ENCODE measurements at places on chromosomes 2 and 18.

GRCh38 chr18:14014456-14014855, 99.1 kb upstream of the MC2R start:
- no peak for DNase-seq

- peak; percentile 53 for DNase-seq
Observed at GRCh38 chr2:165631089-165631488, 161.6 kb downstream of the CSRNP3 start.

GRCh38 chr2:233451950-233452349, 97.7 kb downstream of the DGKD start:
- no peak for DNase-seq

GRCh38 chr2:225296951-225297350, 102.6 kb upstream of the NYAP2 start:
- no peak for DNase-seq

GRCh38 chr2:109239720-109240119, 110.7 kb downstream of the SH3RF3 start:
- no peak for DNase-seq

DNA sequence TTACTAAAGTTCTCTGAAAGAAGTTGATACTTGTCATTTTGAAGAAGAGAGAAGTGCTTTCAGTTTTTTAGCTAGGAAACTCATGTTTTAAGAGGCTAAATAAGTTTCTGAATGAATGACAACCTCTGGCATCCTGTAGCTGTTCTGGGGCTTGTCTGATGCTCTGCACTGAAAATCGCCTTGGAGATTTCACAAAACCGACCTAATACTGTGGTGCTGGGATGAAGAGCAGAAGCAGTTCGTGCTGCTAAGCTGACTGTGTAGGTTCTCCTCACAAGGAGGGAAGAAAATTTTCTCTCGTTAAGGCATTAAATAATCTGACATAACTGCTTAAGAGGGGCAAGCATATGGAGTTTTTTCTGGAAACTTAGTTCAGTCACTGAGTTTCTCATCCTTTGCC, 193.2 kb downstream of the LTBP1 start:
- no peak for DNase-seq
